ENCODE measurements at places on chromosomes 3 and 15.

- DNase-seq, result no peak
Observed at GRCh38 chr3:45677033-45677446, 12.2 kb upstream of the SACM1L start.

- no peak for DNase-seq
Observed at GRCh38 chr15:32134842-32135241, 104.5 kb downstream of the CHRNA7 start.

GRCh38 chr3:153640689-153641665, 479.0 kb downstream of the RAP2B start:
- no peak for DNase-seq

DNA sequence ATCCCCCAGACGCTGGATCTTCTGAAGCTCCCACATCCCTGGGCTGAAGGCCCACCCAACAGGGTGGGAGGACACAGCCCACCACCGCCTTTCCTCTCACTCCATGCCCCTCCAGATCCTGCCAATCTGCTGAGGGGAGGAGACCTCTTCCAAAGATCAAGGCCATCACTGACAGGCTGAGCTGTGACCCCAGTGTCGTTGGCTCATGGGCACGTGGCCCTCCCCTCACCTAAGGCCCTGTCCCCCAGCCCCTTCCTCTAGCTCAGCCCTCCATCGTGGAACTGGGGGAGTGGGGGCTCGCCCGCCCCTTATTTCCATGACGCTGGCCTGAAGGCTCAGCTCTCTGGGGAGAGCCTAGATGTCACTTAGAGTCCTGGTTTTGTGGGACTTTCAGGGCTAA, 10.4 kb downstream of the C3orf18 start:
- DNase-seq, result no peak

DNA sequence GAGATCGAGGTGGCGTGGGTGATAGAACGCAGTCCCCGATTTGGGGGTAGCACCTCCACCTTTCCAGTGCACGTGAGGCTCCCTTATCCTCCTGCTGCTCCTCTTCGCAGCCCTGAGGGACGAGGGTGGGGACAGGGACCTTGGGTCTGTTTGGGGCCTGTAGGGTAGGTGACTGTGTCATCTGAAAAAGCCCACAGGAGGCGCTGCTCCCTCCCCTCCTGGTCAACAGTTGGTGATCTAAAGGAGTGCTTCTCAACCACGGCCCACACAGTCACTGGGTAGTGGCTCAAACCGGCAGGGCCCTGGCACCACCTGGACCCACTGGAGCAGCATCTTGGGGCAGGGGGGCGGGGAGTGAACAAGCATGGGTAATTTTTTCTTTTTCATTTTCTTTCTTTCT, 7.1 kb downstream of the LRRK1 start:
- no peak for DNase-seq

DNA sequence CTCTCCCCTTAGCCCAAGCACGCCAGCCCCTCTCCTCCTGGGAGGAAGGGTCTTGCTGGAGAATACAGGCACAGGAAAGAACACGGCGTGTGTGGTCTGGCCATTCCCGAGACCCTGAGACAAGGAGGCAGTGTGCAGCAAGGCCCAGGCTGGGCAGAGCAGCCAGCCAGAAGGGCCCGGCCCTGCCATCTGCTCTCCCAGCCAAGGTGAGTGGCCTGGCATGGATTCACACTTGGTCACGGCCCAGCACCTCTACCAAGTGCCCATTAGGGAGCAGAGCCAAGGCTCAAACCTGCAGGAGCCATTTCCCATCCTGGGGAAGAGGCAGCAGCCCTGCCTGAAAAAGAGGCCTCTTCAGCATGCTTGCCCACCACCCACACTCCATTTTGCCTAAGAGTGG, 28.6 kb downstream of the MEGF11 start:
- no peak for DNase-seq

DNA sequence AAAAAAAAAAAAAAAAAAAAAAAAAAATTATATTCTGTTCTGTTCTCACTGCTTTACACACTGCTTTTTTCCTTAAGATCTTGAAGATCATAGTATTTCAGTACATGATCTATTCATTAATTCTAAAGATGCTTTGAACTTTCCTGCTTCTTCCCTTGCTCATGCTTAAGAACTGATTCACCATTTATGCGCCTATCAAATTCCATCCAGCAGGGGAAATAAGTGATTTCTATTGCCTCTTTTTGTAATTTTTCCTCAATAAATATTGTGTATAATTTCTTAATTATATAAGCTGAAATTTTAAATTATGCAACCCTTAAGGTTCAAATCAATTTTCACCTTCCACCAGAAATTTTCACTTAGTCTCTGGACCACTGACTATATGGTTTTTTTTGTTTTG, 10.6 kb downstream of the DENND6A start:
- DNase-seq, result no peak

DNA sequence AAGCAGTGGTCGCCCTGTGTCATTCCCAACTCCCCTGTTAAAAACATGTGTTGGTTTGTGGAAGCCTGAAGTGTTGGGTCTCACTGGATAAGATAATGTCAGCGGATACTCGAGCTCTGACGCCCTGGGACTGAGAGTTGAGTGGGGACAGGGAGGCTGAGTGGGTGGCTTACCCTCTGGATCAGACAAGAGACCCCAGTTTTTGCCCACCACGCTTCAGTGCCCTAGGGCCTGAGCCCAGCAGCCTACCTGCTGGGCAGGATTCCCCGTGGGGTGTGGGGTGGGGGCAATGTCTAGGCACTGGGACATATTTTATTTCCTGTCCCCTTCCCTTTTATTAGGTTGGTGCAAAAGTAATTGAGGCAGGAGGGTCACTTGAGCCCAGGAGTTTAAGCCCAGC, 75.0 kb downstream of the SMAD6 start:
- DNase-seq, result no peak

DNA sequence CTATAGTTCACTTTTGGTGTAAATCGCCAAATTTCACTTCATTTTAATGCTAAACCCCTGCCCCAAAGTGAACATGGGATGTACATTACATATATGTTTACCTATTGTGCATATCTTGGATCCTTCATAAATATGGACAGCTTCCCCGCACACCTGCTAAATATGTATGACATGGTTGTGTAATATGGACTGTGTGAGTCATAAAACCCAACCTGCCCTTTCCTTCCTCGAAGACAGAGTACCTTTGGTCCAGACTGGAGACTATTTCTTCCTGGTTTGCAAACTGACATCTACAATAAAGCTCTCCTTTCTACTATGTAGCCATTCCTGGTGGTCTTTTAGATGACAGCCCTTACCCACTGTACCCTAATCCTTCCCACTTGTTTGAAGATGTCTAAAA, 12.4 kb downstream of the ACTC1 start:
- no peak for DNase-seq

DNA sequence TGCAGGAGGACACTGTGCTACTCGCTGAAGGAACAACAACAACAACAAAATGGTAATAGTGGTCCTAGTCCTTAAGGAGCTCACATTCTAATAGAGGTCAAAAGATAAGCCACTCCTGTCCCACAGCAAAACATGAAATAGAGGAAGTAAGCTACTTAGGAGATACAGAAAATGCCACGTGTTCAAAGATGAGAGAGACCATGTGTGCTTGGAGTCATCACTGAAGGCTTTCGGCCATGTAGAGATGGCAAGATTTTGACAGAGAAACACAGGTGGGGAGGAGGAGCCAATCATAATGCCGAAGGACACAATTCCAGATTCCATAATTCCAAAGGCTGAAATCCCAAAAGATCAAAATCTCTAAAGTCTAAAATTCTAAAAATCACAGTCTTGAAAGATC, 24.8 kb upstream of the RIOX2 start:
- no peak for DNase-seq

DNA sequence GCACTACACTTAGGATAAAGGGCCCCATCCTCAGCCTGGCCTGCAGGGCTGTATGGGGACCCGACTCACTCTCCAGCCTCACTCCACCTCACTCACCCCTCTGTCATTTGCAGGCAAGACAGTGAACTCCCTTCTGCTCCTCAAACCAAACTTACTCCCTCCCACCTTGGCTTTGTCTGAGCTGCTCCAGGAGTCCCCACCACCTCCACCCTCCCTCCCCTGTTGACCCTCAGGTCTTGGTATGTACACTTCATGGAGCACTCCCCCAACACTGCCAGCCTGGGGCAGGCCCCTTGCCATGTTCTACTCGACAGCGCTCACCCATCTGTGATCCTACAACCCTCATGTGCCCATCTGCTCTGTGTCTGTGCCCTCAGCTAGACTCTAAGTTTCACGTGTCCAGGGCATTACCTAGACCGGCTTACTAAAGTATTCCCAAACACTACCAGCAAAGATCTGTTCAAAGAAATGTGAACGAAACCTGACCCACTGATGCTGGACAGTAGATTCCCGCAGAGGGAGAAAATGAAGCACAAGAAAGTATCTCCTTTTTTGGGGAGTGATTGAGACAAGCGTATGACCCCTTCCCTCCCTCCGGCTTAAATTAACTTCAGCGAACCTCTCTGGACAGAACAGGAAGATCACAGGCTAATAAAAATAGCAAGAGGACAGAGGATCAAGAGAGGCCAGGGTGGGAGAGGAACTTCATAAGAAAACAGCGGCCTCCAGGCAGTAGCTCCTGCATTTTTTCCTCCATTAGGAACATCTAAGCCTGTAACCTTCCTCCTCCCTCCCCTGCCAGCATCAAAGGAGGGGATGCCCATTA, 113.2 kb downstream of the RFTN1 start:
- DNase-seq, result no peak

- DNase-seq, result no peak
Observed at GRCh38 chr15:69576035-69576526, 123.5 kb downstream of the RPLP1 start.

- DNase-seq, result no peak
Observed at GRCh38 chr3:143972155-143972504, 507 bp downstream of the DIPK2A start.

- no peak for DNase-seq
Observed at GRCh38 chr3:45610119-45610518, 15.6 kb downstream of the LIMD1 start.

GRCh38 chr3:105051972-105052371, 314.7 kb upstream of the ALCAM start:
- DNase-seq, result no peak

DNA sequence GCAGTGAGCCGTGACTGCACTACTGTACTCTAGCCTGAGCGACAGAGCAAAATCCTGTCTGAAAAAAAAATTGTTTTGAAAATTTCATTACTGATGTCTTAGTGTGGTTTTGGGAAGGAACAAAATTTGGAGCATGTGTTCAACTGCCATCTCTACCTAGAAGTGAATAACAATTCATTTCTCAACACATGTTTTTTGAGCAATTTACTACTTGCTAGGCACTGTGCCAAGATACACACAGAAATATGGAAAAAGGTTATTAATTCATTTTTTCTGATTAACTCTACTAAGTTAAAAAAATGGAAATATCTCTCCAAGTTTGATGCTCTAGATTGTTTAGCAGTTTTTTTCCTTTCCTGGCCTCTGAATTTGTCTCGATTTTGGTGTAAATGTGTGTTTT, 5.2 kb upstream of the TCF12 start:
- no peak for DNase-seq

DNA sequence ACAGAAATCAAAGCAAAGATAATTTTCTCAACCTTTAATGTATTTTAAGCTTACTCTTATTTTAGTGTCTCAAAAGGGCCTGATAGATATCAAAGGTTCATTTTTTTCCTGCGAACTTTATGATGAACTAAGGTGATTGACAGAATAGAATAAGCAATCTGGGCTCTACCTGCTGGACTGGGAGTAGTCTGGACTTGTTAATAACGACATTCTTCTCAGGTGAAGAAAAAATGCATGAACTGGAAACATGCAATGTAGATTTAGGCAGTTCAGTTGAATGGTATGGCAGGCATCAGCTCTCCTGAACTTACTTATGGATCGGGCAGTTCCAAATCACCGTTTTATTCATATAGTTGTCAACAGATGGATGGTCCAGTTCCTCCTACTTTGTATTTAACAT, 189.7 kb upstream of the ZBTB20 start:
- DNase-seq, result no peak

GRCh38 chr15:91849180-91849579, 4.3 kb upstream of the SLCO3A1 start:
- no peak for DNase-seq

GRCh38 chr15:47822048-47822447, 104.7 kb downstream of the SEMA6D start:
- no peak for DNase-seq

DNA sequence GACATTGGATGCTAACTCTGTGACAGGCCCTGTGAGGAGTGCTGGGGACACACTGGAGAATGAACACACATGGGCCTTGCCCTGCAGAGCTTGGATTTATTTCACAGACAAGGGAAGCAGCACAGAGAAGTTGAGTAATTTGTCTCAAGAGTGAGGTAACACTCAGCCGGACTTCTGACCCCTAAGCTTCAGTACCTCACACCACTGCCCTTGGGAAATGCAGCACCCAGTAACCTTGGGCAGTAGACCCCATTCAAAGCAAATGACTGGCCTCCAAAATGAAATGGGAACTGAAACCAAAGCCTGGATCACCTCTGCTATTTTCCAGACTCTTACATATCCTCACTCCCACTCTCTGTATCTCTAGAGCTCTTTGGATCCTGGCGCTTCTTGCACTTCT, 37.3 kb downstream of the RFT1 start:
- DNase-seq, result no peak

GRCh38 chr3:193585530-193585929, 7.5 kb upstream of the OPA1 start:
- no peak for DNase-seq

DNA sequence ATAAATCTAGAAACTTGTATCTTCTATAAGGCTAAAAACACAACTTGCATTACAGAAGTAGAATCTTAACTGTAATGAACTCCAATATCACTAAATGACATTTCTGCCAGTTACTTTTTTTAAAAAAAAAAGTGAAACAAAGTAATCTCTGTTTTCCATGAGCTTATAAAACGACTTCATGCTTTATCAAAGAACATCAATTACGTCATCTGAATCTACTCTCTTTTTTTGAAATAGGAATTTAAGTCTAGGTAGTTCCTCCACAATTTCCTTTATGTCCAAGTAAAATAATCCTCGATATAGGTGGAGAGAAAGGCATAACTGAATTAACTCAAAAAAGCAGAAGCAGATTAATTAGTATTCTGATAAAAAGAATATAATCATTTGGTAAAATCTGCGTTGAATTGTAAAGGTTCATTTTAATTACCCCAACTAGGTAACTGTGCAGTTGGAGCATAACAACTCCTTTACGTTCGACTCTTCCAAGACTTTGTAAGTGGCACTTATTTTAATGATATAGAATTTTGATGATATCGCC, 1.4 kb downstream of the UACA start:
- DNase-seq, result no peak

DNA sequence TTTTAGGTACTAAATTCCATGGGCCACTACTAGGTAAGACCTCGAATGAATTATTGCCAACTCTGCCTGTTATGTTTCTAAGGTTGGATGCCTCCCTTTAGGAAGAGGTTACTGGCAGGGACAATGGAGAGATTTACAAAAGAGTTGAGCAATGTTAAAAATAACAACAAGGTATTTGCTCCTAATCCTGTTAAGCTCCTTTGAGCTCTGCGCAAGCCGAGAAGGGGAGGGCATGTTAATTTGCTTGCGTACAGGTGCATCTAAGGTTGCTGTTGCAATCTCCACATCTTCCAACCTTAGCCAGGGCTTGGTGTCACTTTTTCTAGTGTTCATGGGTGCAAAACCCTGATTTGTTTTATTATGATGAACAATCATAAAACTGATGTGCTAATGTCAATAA, 161.5 kb upstream of the TPM1 start:
- no peak for DNase-seq

- DNase-seq, result no peak
Observed at GRCh38 chr3:31701286-31701685, 168.6 kb downstream of the STT3B start.

- no peak for DNase-seq
Observed at GRCh38 chr15:63573533-63573932, 23.7 kb upstream of the FBXL22 start.
